Stimulated activated CD4-positive, alpha-beta T cell treated with anti-CD3 and anti-CD28 coated beads, Interleukin-15, amount 100 ng/mL, for 48 hours (primary cell): ENCODE measurements at places on chromosomes 6 and 20.

- no peak for DNase-seq
Measured at GRCh38 chr6:4374216-4374615, 238.8 kb upstream of the ECI2 start.

GRCh38 chr20:48685300-48685699 lies 142.5 kb downstream of the PREX1 start:
- no peak for DNase-seq

GRCh38 chr6:63572747-63573075 lies 431 bp downstream of the LOC128125822 start:
- peak; percentile 6 for DNase-seq

DNA sequence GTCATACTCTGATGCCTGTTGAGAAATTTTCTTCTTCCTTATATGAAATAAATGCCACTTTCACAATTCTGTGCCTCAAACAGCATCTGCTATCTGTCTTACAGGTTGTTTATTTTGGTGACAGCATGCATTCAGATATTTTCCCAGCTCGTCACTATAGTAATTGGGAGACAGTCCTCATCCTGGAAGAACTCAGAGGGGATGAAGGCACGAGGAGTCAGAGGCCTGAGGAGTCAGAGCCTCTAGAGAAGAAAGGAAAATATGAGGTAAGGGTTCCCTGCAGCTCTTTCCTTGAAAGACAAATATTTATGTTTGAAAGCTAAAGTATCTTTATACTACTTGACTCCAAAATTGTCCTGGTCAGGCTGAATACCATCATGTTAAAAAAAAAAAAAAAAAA lies 15.8 kb downstream of the TSPYL4 start:
- no peak for DNase-seq

- no peak for DNase-seq
Measured at GRCh38 chr6:5726976-5727718, 279.6 kb downstream of the NRN1 start.

DNA sequence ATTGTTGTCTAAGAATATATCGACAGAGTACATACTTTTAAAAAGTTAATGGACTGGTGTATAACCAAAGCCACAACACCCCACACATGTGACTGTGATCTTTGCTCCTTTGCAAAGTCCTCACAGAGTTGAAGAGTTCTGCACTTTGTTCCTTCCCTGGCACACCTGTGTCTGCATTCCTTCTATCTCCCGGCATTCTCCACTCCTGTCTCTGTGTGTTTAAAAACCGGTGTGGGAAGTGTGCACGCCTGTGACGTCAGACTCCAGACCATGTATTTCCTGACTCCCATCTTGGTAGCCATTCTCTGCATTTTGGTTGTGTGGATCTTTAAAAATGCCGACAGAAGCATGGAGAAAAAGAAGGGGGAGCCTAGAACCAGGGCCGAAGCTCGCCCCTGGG lies at the start of gene IYD:
IYD (plus strand) TSS at position 251 of the 400 bp plus-strand sequence; CDS start at position 271, 20 bp downstream.
- no peak for DNase-seq

DNA sequence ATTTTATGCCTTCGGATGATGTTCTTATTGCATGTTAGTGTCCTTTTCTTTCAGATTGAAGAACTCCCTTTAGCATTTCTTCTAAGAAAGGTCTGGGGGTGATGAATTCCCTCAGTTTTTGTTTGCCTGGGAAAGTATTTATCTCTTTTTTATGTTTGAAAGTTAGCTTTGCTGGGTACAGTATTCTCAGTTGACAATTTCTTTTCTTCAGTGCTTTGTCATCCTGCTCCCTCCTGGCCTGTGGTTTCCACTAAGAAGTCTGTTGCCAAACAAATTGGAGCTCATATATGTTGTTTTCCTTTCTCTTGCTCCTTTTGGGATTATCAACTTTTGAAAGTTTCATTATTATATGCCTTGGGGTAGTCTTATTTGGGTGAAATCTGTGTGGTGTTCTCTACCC lies 11.5 kb downstream of the GRM1 start:
- no peak for DNase-seq

GRCh38 chr6:7685276-7685675 lies 40.6 kb upstream of the BMP6 start:
- no peak for DNase-seq

- DNase-seq, result no peak
Measured at GRCh38 chr20:940926-941325, 24.8 kb upstream of the ANGPT4 start.

- no peak for DNase-seq
Measured at GRCh38 chr6:13672904-13673303, 38.7 kb downstream of the RANBP9 start.

DNA sequence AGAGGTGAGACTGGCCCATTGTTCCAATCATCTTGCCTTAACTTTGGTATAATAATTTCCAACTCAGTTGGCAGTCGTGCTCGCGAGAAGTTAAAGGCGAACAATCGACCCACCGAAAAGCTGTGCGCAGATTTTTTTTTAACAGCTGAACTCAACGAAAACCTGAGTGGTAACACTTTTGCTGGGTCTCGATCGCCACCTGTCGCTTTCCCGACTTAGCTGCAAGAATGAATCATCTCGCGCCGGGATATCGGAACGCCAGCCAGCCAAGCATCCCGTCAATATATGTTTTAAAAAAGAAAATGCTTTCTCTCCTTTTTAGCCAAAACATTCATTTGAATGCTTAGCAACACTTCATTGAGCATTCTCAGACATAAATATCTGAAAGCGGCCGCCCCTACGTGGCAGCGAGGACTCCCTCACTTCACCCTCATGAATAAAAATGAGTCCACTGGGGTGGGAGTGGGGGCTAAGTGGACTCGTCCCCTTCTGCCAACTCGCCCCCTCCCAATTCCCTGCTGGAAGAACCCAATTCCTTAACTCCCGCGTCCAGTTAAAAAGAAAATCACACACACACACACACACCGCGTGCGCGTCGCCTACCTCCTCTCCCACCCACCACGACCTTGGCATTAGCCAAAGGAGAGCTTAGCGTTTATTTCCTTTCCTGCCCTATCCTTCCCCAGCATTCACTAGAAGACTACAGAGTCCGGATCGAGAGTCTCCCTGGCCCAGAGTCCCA lies 1.5 kb downstream of the COL12A1 start:
- no peak for DNase-seq

GRCh38 chr6:148452876-148453275 lies 110.2 kb downstream of the SASH1 start:
- DNase-seq, result no peak

DNA sequence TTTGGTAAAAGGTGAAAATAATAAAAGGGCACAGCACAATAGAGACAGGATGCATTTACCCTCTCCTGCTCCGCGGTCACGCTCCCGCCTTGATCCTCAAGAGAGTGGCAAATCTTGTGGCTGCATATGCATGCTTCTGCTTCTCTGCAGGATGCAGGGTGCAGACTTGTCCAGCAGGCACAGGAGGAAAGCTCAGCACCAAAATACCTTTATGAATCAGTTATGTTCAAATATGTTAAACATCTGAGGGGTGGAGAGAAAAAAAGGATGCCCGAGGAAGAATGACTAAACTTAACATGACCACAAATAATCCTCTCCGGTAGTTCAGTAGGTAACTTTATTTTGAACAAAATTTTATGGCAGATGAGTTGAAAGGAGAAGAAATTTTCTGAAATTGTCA lies 366.1 kb upstream of the SOX4 start:
- no peak for DNase-seq

DNA sequence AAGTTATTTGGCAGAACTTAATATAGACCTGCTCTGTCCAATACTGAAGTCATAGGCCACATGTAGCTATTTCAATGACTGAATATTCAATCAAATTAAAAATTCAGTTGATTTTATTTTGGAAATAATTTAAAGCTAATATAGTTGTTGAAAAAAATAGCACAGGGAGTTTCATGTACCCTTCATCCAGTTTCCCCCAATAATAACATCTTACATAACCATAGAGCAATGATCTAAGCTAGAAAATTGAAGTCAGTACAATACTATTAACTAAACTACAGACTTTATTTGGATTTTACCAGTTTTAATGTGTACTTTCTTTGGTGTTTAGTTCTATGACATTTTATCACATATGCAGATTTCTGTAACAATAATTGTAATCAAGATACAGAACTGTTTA lies 212.2 kb upstream of the HDDC2 start:
- no peak for DNase-seq

GRCh38 chr20:25308671-25309394 lies 60.9 kb downstream of the PYGB start:
- no peak for DNase-seq

DNA sequence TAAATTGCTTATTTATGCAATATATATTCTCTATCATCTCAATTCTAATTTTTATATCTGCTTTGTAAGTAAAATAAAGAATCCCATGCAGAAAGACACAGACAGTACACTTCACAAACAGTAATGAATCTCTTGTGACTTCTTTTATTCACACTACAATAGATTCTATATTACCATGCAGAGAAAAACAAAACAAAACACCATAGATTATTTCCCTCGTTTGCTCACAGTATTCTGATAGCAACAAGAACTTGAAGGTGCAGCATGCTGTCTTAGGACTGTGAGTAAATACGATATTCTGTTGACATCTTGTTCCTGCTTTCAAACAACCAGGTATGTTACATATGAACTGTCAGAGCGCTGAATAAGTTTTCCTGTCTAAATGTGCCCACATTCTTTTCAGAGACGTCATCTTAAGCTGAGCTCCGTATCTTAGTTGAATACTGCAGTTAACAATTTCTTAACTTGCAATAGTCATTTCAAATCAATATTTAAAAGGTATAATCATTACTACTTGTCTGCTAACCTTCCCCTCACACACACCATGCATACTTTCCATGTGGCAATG lies 140.1 kb downstream of the BTBD9 start:
- no peak for DNase-seq

GRCh38 chr6:106103728-106104109 lies 17.6 kb downstream of the PRDM1 start:
- no peak for DNase-seq

DNA sequence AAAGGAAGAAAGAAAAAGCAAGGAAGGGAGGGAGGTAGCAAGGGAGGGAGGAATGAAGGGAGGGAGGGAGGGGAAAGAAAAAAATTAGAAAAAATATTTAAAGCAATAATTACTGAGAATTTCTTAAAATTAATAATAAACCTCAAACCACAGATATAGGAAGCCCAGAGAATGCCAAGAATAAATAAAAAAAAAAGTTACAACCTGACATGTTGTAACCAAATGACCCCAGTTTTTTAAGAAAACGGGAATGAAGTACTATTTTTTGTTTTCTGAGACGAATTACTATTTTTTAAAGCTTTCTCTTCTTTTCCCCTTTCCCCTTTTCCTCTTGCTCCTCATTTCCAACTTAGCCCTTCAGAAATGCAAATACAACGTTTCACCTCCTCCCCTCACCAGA lies 16.7 kb downstream of the SLC17A1 start:
- DNase-seq, result no peak

GRCh38 chr6:111804627-111805235 lies 68.5 kb downstream of the FYN start:
- DNase-seq, result peak; percentile 56

DNA sequence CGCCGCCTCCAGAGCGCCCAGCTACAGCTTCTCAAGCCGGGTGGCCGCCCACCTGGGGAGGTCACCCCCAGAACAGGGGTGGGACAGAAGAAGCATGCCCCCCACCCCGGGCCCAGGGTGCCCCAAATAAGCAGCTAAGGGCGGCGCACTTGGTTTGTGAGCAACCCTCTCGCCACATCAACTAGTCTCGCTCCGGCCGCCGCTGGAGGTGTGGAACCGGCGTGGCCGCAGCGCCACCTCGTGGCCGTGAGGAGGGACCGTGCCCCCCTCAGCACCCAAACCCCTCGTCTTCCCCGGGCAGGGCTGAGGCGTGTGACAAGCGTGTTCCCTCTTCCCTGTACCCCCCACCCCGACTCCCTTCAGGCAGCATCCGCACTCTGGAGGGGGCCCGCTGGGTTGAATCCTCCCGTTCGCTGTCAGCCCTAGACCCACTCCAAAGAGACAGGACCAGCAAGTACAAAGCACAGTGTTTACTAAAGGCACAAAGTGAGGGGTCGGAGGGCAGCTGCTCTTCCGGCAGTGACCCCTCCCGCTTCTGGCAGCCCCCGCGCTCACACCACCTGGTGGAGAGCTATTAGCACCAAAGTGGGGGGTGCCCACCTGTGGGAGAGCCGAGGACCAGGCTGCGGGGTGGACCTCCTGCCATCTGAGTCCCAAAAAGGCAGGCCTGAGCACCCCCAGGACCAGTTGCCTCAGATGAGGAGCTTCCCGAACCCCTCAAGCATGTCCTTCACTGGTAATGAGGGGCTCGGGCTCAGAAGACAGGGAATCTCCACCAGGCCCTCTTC lies 45.4 kb downstream of the MDFI start:
- DNase-seq, result peak; percentile 64

GRCh38 chr6:131900231-131900630 lies 50.9 kb downstream of the CCN2 start:
- no peak for DNase-seq

DNA sequence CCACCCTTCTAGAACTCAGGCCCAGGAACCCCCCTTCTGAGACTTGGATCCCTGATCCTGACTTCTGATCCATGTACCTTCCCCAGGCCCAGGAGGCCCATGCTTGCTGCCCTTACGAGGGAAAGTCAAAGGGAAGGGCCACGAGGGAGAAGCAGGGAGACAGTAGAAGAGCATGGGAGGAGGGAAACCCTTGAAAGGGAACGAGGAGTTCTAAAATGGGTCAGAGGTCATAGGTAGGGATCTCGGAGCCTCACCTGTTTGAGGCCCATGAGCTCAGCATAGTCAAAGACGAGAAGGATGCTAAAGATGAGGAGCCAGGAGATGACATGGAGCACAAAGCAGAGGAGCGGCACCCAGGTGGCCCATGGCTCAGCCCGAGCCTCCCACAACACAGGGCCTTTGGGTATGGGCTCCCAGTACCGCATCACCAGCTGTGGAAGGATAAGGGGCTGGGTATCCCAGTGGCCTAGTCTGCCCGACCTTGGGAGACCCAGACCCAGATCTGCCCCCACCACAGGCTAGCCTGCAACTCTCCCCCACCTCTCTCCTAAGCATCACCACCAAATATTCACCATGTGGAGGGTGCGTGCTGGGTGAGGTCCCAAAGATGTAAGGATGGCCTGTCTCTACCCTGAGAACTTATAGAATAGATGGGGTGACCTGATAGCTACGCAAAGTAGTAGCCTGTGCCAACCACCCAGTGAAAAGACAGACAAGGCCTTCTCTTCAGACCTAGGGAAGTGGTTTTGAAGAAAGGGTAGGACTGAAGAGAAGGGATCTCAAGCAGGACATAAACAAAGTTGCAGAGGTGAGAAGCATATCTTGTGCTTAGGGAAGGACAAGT lies 1.5 kb downstream of the NRM start:
- no peak for DNase-seq

- no peak for DNase-seq
Measured at GRCh38 chr6:127403636-127404035, 55.6 kb downstream of the KIAA0408 start.

GRCh38 chr6:143525356-143525755 lies 13.8 kb upstream of the FUCA2 start:
- DNase-seq, result no peak

DNA sequence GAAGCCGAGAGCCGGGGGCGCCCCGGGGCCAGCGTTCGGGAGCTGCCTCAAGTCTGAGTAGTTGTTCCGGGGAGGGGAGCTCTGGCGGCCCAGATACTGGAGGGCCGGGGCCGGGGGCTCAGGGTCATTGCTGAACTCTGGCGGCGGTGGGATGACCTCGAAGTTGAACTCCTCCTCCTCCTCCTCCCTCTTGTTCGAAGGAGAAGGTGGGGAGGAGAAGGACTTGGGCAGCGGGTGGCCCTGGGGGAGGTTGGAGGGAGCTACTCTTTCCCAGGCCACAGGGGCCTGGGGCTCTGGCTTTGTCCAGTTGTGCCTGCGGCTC lies 37.7 kb downstream of the C6orf132 start:
- DNase-seq, result no peak

- DNase-seq, result no peak
Measured at GRCh38 chr6:3687847-3688246, 63.7 kb downstream of the PXDC1 start.

GRCh38 chr20:13718171-13718570 lies 66.5 kb downstream of the ESF1 start:
- no peak for DNase-seq
